NT2/D1 (cell line): ENCODE measurements at places on chromosomes 4 and X.

DNA sequence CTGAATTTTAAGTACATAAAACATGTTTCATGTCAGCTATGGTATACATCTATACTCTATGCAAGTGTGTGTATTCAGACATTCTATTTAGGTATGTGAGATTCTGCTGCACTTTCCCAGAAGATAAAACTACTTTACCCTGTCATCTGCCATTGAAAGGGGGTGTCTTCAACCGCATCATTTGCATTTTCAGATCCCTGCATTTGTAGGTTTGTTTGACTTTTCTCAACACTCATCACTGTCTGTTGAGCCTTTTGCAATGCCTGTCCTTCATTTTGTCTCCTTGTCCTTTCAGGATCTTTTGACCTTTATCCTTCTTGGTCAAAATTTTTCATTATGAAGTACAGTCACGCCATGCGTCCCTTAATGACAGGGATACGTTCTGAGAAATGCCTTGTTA lies 103.5 kb downstream of the TMA16 start:
- no peak for DNase-seq

DNA sequence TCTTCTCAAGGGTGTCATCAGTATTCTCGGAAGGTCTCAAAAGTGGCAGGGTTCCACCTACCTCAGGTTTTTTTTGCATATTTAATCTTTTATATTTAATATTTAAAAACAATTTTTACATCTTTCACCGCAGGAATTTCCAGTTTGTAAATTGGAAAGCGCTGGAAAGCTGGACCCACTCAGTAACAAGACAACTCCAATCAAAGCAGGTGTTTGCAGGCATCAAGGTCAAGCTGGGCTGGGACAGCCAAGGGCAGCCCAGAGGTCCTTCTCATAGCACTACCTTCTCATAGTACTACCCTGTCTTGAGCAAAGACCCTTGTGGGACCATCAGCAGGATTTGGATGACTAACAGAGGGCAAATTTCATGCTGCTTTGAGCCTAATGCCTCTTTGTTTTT lies 160.1 kb downstream of the TET2 start:
- no peak for DNase-seq

- DNase-seq: no peak
These were observed 167.5 kb upstream of the PCDH10 start for GRCh38 chr4:132981611-132982010.

GRCh38 chrX:8984231-8984630 lies 49.7 kb downstream of the FAM9B start:
- no peak for DNase-seq

GRCh38 chr4:47213106-47213505 lies 181.7 kb downstream of the GABRB1 start:
- DNase-seq: no peak

GRCh38 chr4:153095448-153096204 lies 108.6 kb upstream of the TRIM2 start:
- no peak for DNase-seq

GRCh38 chr4:169272265-169272886 lies 1.6 kb upstream of the SH3RF1 start:
- DNase-seq: no peak

DNA sequence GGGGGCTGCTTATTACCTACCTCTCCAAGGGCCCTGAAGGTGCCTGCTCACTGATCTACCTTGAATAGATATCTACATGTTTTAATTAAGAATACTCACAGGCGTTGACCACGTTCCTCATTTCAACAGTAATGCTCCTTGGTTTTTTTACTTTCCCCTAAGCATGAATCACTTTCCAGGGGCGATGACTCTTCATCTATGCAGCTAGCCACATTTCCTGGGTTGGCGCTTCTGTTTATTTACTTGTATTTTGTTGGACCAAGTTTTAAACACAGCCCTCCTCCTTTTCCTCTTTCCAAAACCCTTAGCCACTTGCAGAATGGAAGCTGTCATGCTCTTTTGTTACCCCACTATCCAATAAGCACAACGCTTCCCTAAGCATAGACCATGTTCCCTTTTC lies 50.8 kb downstream of the CBLL2 start:
- no peak for DNase-seq

DNA sequence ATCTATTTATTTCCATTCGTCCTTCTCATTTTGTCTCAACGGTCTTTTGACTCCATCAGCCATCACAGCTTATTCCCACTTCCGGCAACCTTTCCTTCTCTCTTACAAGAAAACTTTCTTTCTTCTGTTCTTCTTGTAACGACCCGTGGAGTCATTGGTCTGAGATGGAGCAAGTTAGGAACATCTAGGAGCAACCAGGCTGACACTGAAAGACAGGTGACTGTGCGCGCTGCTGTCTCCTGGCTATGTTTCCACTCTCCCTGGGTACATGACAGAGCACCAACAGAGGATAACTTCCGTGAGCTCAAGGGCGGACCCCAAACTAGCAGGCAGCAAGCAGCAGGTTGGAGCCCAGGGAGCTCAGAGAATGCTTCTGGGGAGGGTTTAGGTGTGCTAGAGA lies 2.5 kb downstream of the FGF5 start:
- DNase-seq: no peak

DNA sequence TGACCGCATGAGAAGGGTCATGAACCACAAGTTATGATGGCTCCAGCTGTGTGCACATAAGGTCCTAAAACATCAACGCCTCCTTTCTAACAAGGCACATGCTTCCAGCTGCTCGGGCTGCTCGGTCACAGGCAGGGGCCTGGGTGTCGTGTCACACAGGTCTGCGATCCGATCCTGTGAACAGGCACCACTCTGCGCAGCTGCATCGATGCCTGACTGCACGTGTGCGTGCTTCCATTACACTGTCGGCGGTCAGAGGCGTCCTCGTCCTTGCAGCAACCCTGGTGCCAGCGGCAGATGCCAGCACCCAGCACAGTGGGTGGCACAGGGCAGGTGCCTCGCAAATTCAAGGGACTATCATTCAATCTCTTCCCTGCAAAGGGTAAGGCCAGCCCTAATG lies 23.9 kb downstream of the ZFYVE28 start:
- DNase-seq: no peak

DNA sequence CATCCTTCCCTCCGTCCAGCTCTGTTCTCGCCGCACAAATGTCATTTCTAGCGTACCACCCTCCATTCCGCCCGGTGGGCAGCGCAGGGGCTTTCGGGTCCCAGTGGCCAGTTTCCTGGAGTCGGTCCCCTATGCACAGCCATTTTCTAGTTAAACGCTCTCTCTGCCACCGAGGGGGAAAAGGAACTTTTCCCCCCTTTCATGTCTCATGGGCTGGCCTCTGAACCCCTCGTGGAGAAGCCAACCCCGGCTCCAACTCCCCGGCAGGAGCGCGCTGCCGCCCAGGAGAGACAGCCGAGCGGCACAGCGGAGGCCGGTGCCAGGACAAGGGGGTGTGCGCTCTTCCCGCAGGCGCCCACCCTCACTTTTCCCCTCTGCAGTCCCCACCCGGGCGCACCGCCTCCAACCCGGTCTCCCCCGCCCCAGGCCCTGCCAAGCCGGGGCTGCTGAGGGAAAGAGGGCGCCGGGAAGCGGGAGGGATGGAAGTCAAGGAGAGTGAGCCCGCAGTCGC lies 662 bp downstream of the APBB2 start:
- DNase-seq: no peak
